Stimulated activated CD4-positive, alpha-beta T cell treated with anti-CD3 and anti-CD28 coated beads, Interleukin-1b, Interleukin-23, amount 100 ng/mL, for 48 hours (primary cell): ENCODE measurements at places on chromosomes 3 and 15.

DNA sequence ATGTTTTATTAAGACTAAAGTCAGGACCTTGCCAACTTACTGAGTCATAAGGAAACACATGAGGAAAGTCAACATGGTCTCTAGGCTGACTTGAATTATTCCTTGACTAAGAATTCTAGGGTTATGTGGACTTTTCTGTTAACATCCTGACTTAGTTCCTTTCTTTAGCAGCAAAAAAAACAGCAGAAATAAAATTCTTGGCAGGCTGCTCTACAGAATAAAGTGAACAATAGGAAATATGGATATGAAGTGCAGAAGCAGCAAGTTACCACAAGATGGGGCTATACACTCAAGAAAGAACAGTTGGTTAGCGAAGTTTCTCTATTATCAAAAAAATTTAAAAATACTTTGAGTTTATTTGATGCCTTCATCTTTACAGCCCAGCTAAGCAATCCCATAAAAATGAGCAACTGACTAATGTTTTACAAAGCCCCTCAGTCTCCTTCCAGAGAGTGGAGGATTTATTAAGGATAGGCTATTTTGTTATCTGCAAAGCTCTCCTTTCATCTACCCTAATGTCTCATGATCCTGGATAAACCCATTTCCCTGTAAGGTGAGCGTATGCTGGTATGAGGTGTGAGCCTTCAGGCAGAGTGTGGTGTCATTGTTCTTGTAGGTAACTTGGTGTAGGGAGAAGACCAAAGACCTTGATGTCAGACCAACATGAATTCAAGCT lies 23.1 kb upstream of the MCCC1 start:
- no peak for DNase-seq

DNA sequence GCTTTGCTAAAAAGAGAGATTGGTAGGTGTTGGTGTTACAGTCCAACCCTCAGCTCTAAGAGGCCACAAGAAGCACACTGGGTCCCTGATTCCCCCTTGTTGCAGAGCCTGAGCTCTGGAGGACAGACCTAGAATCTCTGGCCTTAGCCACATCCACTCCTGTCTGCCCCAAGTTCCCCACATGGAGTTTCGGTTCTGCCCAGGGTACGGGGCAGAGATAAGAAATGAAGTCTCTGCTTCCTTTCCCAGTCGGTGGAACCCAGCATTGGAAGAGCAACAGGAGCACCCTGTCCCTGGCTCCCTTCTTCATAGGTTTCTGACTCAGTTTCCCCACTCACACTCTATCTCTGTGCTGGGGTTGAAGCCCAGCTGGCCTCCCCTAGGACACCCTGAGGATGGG lies 13.2 kb downstream of the PRR23E start:
- no peak for DNase-seq

DNA sequence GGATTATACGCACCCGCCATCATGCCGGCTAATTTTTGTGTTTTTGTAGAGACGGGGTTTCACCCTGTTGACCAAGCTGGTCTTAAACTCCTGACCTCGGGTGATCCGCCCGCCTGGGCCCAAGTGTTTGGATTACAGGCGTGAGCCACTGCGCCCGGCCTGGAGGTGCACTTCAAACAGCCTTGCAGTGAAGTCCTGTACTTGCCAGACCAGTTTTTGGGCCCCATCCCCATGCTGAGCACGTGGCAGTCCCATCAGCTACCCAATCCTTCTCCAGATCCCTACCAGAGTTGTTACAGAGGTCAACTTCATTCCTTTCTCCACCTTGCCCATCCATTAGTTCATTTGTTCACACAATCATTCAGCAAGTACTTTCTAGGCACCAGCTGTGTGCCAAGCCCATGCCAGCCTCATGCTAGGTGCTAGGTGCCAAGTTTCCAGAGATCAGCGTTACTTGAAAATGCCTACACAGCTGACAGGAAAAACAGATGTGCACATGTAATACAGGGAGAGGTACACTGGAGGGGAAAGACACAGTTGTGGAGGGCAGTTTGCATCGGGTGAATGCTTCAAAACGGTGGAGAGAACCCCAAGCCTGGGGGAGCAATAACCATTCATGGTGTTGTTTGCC lies 2.2 kb downstream of the DNAH1 start:
- no peak for DNase-seq

DNA sequence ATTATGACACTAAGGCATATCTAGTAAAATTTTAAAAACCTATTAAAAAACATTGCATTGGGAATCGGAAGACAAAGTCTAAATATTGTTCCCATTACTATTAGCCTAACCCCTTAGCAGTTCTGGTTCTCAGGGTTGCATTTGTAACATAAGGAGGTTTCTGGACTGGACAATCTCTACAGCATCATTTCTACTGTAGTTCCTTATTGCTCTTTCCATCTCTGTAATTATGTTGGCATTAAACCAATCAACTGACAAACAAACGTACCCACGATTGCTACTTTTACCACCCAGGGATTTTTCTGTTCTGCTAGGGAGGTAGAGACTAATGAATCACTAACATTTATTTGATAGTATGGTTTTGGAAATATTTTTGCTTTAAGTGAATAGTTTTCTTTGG lies 190.8 kb downstream of the CBLB start:
- DNase-seq: no peak

GRCh38 chr3:173584093-173584837 lies 186.7 kb downstream of the NLGN1 start:
- no peak for DNase-seq

DNA sequence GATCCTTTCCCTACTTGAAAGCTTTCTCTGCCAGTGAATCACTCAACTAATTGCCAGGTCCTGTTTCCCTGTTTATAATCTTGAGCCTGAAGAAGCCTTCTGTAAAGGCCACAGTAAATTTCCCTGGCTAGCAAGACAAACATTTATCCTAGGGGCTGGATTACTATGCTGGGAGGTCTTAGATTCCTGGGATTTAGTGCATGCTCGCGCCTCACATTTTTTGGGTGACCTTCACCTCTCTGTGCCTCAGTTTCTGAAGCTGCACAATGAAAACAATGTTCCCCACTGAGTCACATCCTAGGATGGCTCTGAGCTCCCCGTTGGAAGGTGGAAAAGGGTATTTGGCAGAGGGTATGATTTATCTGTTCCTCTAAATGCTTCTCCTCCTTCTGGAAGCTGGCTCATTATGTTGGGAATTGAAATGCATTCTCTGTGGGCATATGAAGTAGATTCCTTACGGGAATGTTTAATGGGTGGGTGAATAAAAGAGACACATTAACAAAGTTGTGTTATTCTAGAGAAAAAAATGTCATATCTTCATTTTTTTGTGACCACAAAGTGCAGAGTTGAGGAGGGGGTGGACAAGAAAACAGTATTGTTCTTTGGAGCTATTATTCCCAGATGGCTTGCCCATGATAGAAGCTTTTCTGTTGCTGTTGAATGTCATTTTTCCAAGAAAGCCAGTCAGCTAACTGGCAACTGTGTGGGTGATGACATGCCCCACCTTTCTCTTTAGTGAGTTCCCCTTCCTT lies 32.4 kb downstream of the LSM3 start:
- no peak for DNase-seq

DNA sequence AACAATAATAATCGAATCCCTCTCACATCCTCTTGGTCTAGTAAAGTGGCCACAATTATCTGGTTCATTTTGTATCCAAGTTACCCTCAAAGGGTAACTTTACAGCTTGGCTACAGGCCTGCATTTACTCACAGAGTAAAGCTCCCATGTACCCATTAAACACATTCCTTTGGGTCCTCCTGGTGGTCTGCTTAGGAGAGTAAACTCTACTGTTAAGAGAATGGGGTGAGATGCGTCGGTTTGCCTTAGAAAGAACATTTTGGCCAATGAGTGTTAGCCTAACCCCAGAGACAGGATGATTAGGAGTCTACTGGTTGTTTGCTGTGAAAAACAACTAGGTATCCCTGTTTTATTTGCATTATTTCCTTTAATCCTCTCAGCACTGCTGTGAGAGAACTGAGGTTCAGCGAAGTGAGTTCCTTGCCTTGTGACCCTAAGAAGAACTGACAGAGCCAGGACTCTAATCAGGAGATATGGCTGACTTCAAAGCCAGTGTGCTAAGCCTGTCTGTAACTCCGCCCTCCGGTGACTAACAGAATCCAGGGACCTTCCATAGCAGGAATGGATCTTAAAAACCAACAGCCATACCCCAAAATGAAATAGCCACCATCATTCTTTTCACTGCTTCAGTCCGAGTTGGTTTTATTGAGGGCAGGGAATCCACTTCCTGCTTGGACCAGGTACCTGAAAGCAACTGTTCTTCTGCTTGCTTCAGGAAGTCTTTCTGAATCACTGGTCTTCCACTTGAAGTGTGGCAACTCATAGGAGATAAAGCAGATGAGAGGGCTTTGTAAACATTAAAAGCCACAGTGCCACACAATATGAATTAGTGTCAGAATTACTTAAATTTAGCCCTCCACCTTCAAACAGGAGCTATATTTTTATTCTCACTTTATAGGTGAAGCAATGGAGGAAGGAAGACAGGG lies 317.3 kb upstream of the WNT5A start:
- DNase-seq: no peak

DNA sequence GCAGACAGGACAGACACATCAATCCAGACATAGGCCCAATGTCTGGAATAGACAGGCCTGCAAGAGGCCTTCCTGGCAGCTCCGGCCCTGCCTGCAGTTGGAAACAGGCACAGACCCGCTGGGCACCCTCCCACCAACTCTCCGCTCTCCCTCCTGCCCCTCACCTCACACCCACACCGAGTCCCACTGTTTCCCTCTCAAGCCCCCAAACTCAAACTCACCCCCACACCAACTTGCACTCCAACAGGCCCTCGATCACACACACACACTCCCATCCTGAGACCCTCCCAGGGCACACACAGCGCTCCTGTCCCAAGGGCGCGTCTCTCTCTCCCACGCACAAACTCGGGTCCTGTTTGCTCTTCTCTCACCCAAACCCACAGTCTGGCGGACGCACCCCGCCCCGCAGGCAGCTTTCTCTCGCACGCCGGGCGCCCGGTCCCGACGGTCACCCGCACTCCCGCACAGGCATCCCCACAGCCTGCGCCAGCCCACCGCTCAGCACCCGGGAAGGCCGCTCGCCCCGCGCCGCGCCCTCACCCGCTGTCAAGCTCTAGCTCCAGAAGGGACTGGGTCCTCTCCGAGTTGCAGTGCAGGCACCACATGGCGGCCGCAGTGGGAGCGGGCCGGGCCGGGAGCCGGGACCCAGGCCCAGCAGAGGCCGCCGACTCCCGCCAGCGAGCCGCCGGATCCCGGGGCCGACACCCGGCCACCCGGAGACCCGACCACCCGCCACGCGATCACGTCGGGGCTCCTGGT lies 106.2 kb downstream of the IQSEC1 start:
- DNase-seq: no peak

- no peak for DNase-seq
Observed at GRCh38 chr3:37892927-37893600, 31.4 kb downstream of the CTDSPL start.

DNA sequence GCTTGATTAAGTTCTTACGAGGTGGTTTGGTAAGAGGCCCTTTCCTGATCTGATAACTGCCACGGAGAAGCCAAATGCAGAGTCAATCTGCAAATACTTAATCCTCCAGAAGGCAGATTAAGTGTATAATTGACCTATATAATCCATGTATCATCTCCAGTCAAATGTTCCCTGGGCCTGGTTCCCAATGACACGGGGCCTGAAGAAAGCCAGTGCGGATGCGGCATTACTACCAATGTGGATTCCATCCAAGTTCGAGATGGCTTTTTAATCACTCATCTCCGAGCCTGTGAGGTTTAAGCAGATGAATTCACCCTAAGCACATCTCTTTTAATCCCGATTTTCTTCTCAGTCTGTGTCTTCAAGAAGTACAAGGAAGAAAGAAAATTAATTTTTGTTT lies 60.0 kb upstream of the FEZF2 start:
- no peak for DNase-seq

DNA sequence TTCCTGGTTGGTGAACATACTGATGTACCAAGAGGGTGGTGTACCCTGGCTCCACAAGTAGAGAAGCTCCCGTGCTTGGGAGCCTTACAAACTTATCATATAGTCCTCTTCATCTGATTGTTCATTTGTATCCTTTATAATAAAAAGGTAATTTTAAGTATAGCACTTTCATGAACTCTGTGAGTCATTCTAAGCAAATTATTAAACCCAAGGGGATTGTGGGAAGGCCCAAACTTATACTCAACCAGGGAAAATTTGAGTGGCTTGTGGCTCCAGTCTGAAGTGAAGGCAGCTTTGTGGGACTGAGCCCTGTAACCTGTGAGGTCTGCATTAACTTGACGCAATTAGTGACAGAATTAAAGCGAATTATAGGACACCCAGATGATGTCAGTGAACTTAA lies 29.0 kb downstream of the TTBK2 start:
- DNase-seq: no peak

- no peak for DNase-seq
Observed at GRCh38 chr15:95429345-95429744, 901.2 kb upstream of the NR2F2 start.

DNA sequence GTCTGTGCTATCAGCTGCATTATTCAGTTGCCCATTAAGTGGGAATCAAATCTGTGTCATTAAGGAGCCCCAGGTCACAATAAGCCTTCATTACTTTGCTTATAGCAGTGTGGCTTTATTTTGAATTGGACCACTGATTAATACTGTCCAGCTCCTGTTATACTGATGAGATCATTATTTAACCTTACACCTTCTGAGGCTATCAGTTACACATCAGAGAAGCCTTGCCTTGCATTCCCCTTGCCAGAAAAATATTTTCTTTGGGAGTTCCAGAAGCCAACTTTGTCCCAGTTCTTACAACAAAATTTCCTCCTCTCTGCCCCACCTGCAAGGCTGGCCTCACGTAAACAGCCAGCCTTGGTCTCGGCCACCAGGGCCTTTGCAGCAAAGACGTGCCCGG lies 29.7 kb upstream of the ARNT2 start:
- DNase-seq: no peak

DNA sequence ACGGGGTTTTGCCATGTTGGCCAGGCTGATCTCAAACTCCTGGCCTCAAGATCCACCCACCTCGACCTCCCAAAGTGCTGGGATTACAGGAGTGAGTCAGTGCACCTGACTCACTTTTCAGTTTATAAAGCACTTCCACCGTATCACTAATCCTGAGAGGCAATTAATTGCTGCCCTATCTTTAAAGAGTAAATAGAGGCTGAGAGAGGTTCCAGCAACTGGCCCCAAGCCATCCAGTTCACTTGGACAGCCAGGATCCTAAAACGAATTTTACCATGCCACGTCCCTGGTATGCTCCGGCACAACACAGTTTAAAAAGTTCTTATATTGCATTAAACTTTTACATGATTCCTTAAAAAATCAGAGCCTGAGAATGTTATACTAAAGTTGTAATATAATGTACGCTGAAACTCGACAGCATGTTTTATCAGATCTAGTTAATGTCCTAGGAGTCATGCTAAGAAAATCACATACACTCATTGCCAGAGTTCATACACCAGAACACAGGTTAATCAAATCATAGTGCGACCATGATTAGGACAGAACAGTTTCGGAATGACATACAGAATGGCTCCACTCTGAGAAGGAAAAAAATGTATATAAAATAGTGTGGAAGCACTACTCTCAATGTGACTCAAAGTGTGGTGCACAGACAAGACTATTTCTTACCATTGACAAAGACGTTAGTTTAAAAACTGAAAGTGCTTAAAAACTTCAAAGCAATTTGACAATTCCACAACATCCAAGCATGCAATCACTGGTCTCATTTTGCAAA lies 125.4 kb downstream of the ULK4 start:
- peak; percentile 21 for DNase-seq

GRCh38 chr3:15033103-15033502 lies 32.0 kb downstream of the MRPS25 start:
- DNase-seq: no peak
